ENCODE measurements at places on chromosomes 11 and 22. TPM values are rescaled to one million over a fixed set of nuclear protein-coding genes. Genes with fewer than 3 reads are reported as not detected.
A peak's percentile ranks its signal among the peaks of the same experiment; 100 is the strongest.

- peak overlapping the region; percentile 87 for H3K27ac ChIP-seq
- H3K27me3 ChIP-seq: no peaks in the 10 kb centered on the region
- peaks cover 87% of the 10 kb centered on the region for H3K36me3 ChIP-seq
- peak overlapping the region; percentile 51 for H3K4me3 ChIP-seq
- peaks cover 7% of the 10 kb centered on the region for H3K4me1 ChIP-seq
These were observed 11.8 kb upstream of the MAPK11 start for GRCh38 chr22:50281957-50282356.

- no peaks in the 10 kb centered on the region for H3K27me3 ChIP-seq
- H3K4me1 ChIP-seq: peaks cover 51% of the 10 kb centered on the region
- H3K36me3 ChIP-seq: peaks cover 14% of the 10 kb centered on the region
- no peak overlapping the region for H3K4me3 ChIP-seq
- no peak overlapping the region for H3K27ac ChIP-seq
These were observed 45.2 kb upstream of the LIPT2 start for GRCh38 chr11:74538680-74539079.

DNA sequence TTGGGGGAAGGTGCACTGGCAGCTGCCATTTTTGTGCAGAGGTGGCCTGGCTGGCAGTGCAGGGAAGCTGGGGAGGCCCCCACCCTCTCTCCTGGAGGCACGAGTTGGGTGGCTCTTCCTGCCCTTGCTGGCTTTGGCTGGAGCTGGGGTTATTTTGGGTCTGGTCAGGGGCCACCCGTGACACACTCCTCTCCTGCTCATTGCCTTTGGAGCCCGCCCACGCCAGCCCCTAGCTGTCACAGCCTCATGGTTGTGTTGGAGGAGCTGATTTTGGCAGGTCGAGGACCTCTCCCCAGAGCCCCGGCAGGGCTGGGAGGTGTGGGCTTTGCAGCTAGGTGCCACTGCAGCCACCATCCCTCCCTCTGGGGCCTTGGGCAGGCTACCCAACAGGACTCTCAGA lies 21.5 kb downstream of the FBLN1 start:
- H3K27ac ChIP-seq: no peak overlapping the region
- no peaks in the 10 kb centered on the region for H3K4me1 ChIP-seq
- DNase-seq: no peak
- no peak overlapping the region for H3K4me3 ChIP-seq
- no peaks in the 10 kb centered on the region for H3K36me3 ChIP-seq

DNA sequence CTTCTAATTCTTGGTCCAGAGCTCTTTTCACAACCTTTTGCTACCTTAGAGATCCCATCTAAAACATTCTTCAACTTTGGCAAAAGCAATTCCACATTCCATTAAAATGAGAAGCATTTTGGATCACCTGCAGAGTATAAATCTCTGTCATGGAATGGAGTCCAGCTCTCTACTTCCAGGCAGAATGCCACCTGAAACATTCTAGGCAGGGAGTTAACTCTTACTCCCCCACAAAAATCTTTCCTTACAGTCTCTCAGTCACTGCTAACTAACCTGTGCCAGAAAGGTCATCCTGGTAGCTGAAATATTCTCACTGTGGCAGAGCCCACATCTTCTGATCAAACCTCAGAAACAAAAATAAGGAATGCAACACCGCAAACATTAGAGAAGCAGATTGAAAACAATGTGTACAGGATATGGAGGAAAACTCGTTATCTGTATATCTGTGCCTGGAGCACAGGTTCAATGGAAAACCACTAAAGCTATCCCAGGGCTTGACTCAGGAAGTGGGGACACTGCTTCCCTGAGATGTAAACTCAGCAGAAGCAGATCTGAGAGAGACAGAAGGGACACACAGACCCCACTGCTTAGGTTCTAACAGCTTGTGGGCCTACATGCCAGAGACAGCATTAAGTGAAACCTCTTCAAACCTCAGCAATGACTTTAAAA lies 78.9 kb downstream of the KCNC1 start:
- H3K27ac ChIP-seq: no peak overlapping the region
- no peaks in the 10 kb centered on the region for H3K4me1 ChIP-seq
- DNase-seq: no peak
- no peak overlapping the region for H3K4me3 ChIP-seq

DNA sequence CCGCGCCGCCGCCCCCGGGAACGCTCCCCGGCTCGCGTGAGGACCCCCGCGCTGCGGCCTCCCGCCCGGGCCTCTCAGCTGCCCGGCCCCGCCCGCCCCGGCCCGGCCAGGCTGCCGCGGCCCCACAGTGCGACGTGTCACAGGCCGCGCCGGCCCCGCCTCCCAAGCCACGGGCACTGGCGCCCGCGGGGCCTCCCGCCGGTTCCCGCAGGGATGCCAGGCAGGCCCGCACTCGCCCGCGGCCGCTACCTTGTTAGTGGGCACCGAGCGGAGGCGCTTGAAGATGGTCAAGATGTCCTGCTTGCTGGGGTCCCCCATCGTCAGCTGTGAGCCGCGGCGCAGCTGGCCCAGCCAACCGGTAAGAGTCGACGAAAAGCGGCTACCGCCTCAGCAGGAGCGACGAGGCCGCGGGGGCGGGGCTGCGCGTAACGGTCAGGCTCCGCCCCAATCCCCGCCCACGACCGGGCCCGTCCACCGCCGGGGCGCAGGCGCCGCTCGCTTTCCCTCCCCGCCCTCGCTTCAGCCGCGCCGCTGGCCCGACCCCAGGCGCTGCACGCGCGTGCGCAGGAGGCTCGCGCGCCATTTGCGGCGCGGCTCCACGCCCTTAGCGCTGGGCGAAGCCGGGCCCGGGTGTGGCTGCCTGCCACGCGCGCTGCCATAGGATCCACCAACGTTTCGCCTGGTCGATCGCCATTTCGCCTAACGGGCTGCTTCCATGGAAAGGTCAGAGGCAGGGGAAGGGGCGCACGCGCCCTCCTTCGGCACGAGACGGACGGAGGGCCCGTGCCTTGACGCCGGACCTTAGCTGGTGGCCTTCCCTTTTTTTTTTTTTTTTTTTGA lies at the start of gene ARFGAP3:
Gene ARFGAP3 (minus strand): TSS at position 409 of the 840 bp plus-strand sequence. CDS start 91 bp downstream, at position 318.
- peak; percentile 98 for DNase-seq
- no peaks in the 10 kb centered on the region for H3K27me3 ChIP-seq
- H3K27ac ChIP-seq: peak within 1 kb of the TSS; percentile 92

DNA sequence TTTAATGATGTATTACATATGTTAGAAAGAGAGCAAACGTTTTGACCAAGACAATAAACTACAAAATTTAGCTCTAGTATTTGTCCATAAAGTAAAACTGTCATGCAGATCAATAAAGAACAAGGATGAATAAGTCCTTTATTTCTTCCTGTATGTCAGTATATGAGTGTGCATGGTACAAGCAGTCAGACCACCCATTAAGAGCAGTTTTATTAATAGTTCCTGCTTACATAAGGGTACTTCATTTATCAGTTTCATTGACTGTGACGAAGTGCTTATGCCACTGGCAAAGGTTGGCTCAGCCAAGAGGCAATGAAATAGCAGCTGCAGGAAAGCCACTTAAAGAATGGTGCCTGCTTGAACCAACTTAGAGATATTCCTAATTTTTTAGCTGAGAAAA lies 913.0 kb upstream of the CNTN5 start:
- H3K27me3 ChIP-seq: no peaks in the 10 kb centered on the region
- DNase-seq: no peak
- no peak overlapping the region for H3K27ac ChIP-seq

DNA sequence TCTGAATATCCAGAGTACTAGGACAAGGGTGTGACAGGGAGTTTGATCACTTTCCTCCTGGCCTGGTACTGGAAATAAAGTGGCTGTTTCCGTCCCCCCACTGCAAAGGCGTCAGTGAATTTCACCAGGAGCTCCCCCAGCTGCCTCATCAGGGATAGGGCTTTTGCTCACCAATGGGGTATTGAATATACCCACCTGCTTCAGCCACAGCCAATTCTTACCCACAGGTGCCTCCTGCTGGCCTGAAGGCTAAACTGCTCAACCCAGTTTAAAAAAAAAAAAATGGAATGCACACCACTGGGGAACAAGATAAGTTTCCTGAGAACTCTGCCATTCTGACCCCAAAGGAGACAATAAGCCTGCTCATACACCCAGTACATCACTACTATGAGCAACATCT lies 65.3 kb upstream of the MS4A8 start:
- H3K4me1 ChIP-seq: no peaks in the 10 kb centered on the region
- H3K27me3 ChIP-seq: no peaks in the 10 kb centered on the region
- no peak overlapping the region for H3K4me3 ChIP-seq
- no peaks in the 10 kb centered on the region for H3K36me3 ChIP-seq

DNA sequence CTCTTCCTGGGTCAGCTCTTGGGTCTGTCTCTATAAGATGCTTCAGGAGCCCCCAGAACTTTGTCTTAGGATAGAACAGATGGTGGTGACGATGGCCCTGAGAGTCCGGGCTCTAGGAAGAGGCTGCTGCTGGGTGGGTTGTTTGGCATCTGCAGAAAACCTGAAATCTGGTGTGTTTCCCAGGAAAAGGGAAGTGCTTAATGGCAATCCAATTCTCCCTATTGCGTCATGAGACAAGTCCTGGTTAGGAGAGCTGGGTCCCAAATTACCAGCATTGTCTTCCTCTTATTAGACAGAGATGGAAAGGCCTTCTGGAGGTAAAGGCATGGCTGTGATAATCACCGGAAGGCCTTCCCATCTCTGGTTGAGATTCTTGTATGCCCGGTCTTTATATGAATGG lies 48.9 kb upstream of the GRAMD1B start:
- H3K36me3 ChIP-seq: no peaks in the 10 kb centered on the region
- H3K4me1 ChIP-seq: no peaks in the 10 kb centered on the region
- H3K27me3 ChIP-seq: peaks cover 49% of the 10 kb centered on the region
- H3K4me3 ChIP-seq: no peak overlapping the region

- peaks cover 75% of the 10 kb centered on the region for H3K27me3 ChIP-seq
- H3K4me3 ChIP-seq: no peak overlapping the region
- no peaks in the 10 kb centered on the region for H3K36me3 ChIP-seq
- DNase-seq: no peak
These were observed 5.0 kb downstream of the ASCL2 start for GRCh38 chr11:2265396-2265795.

DNA sequence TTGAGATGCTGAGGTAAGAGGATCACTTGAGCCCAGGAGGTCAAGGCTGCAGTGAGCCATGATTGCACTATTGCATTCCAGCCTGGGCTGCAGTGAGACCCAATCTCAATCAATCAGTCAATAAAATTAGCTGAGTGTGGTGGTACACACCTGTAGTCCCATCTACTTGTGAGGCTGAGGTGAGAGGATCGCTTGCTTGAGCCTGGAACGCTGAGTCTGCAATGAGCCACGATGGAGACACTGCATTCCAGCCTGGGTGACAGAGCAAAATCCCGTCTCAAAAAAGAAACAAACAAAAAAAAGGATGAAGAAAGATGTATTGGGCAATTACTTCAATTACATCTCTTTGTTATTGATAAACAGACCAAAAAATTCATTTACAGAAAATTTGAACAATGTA lies 54.5 kb downstream of the MED15 start:
- DNase-seq: no peak
- peaks cover 25% of the 10 kb centered on the region for H3K4me1 ChIP-seq
- no peaks in the 10 kb centered on the region for H3K27me3 ChIP-seq
- H3K4me3 ChIP-seq: no peak overlapping the region

- peaks cover 11% of the 10 kb centered on the region for H3K36me3 ChIP-seq
- no peak overlapping the region for H3K27ac ChIP-seq
- H3K27me3 ChIP-seq: no peaks in the 10 kb centered on the region
- no peaks in the 10 kb centered on the region for H3K4me1 ChIP-seq
- DNase-seq: no peak
- H3K4me3 ChIP-seq: no peak overlapping the region
These were observed 16.6 kb downstream of the USH1C start for GRCh38 chr11:17527628-17527995.

GRCh38 chr22:26476705-26477340 lies 6.8 kb downstream of the HPS4 start:
- H3K36me3 ChIP-seq: peaks cover 48% of the 10 kb centered on the region
- H3K27ac ChIP-seq: peak overlapping the region; percentile 41
- DNase-seq: no peak

DNA sequence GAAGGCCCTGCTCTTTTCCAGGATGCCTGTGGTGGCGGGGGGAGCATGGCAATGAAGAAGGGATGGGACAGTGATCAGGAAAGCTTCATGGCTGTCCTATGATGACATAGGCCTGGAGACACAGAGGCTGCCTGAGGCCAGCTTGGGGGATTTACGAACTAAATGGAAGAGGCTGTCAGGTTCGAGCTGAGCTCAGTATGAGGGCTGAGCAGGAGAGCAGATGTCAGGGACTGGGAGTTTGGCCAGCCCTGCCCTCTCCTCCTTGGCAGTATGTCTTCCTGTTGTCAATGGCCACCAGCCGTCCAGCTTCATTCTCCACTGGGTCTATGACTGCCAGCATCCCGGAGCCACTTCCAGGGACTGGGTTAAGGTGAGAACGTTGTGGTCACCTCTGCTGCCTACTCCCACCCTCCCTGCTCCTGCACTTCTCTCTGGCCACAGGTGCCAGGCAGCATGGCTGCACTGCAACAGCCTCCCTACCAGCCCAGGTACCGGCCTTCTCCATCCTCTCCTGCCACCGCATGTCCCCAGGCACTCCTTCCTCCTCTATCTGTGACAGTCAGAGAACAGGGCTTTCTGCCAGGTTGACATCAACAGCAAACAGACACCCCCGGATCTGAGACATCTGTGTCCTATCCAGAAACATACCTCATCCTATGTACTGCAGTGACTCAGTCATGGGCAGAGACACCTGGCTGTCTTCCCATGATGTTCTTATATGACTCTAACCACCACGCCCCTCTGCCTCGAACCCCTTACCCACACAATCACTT lies 75.1 kb downstream of the KIRREL3 start:
- no peaks in the 10 kb centered on the region for H3K36me3 ChIP-seq
- no peaks in the 10 kb centered on the region for H3K27me3 ChIP-seq
- H3K4me1 ChIP-seq: peaks cover 10% of the 10 kb centered on the region
- DNase-seq: no peak
- no peak overlapping the region for H3K27ac ChIP-seq

- H3K27me3 ChIP-seq: peaks cover 59% of the 10 kb centered on the region
- H3K4me3 ChIP-seq: no peak within 1 kb of the TSS
- no peak within 1 kb of the TSS for H3K27ac ChIP-seq
- no peak for DNase-seq
These were observed at the start of gene TENM4 for GRCh38 chr11:79440571-79441460. Gene TENM4, minus strand, starts transcription at chr11:79441030. Its CDS starts 371,086 bp downstream, at chr11:79069944.

- H3K27ac ChIP-seq: no peak overlapping the region
- peaks cover 9% of the 10 kb centered on the region for H3K4me1 ChIP-seq
- peaks cover 9% of the 10 kb centered on the region for H3K36me3 ChIP-seq
- H3K27me3 ChIP-seq: no peaks in the 10 kb centered on the region
These were observed 12.4 kb downstream of the SLC25A18 start for GRCh38 chr22:17575681-17576080.

GRCh38 chr11:102589047-102589459 lies 36.1 kb downstream of the MMP20 start:
- no peaks in the 10 kb centered on the region for H3K4me1 ChIP-seq
- no peak for DNase-seq
- no peak overlapping the region for H3K27ac ChIP-seq
- H3K36me3 ChIP-seq: no peaks in the 10 kb centered on the region
- H3K27me3 ChIP-seq: no peaks in the 10 kb centered on the region
- no peak overlapping the region for H3K4me3 ChIP-seq

Gene MPZL2
- total RNA-seq: 81.7 TPM

Gene TOLLIP
- 53.4 TPM for total RNA-seq

Gene SLC25A18
- total RNA-seq: 0.28 TPM

Gene DTX4
- 56.7 TPM for total RNA-seq

Gene MAP6
- total RNA-seq: not detected

Gene KLHDC7B
- total RNA-seq: 3.0 TPM

Gene TSPAN18
- total RNA-seq: not detected

Gene OVOL1
- 15.2 TPM for total RNA-seq
